ENCODE measurements at places on chromosomes 2 and 18. TPM values are rescaled to one million over a fixed set of nuclear protein-coding genes. Genes with fewer than 3 reads are reported as not detected.
A peak's percentile ranks its signal among the peaks of the same experiment; 100 is the strongest.

The NEURL3 gene
- 6.1 TPM for total RNA-seq

The POTEI gene
- total RNA-seq: 0.98 TPM

The CABYR gene
- 5.9 TPM for total RNA-seq

The STAT4 gene
- total RNA-seq: 5.9 TPM

The AKAIN1 gene
- not detected for total RNA-seq

The TMEM198 gene
- total RNA-seq: 1.9 TPM

The SERPINB13 gene
- total RNA-seq: not detected

The ZSWIM2 gene
- not detected for total RNA-seq

- H3K4me1 ChIP-seq: no peaks in the 10 kb centered on the region
- DNase-seq: no peak
- peaks cover 8% of the 10 kb centered on the region for H3K36me3 ChIP-seq
- no peak overlapping the region for H3K27ac ChIP-seq
Observed at GRCh38 chr2:189379287-189379630, 62.0 kb upstream of the WDR75 start.

- no peaks in the 10 kb centered on the region for H3K36me3 ChIP-seq
- no peaks in the 10 kb centered on the region for H3K27me3 ChIP-seq
- no peaks in the 10 kb centered on the region for H3K4me1 ChIP-seq
- H3K27ac ChIP-seq: no peak overlapping the region
Observed at GRCh38 chr2:194483041-194483440, 1174.0 kb upstream of the SLC39A10 start.

DNA sequence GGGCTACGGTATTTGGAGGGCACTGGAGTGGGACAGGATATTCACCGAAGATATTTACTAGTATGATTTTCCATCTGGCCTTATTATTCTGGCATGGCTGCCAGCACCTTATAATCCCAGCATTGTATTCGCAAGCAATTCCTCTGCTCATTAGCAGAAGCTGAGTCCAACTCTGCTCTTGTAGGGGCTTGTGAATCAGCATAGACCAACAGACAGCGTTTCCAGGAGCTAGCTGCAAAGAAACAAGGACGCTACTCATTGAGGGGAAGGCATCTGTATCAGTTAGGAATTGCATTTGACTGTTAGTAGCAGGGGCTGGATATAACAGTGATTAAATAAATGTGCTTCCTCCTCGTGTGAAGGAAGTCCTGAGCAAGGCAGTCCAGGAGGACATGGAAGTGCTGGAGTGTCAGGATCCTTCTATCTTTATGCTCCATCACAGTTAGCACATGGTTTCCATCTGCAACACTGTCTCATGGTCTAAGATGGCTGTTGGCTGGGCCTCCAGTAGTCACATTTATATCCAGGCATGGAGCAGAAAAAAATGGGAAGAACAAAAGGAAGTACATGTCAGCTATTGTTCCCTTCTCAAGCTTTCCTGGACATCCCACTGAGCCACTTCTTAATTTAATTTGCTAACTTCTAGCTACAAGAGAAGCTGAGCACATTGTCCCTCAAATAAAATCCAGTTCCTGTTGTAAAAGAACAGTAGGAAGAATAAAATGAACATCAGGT lies 214.1 kb downstream of the C1D start:
- H3K27ac ChIP-seq: peak overlapping the region; percentile 15
- no peak overlapping the region for H3K4me3 ChIP-seq
- no peak for DNase-seq
- no peaks in the 10 kb centered on the region for H3K4me1 ChIP-seq
- H3K36me3 ChIP-seq: no peaks in the 10 kb centered on the region

DNA sequence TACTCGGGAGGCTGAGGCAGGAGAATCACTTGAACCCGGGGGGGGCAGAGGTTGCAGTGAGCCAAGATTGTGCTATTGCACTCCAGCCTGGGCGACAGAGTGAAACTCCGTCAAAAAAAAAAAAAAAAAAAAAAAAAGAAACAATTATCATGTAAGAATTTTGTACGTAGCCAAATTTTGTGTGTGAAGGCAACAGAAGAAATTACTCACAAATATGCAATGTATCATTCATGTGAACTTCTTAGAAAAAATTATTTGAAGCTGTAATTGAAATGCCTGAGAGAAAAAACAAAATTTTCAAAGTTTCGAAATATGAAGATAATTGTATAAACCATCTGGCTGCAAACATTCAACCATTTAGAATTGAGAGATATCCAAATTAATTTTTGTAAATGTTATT lies 204.8 kb upstream of the PARD3B start:
- H3K27me3 ChIP-seq: no peaks in the 10 kb centered on the region
- H3K27ac ChIP-seq: no peak overlapping the region
- DNase-seq: no peak
- H3K4me1 ChIP-seq: no peaks in the 10 kb centered on the region
- H3K36me3 ChIP-seq: no peaks in the 10 kb centered on the region
- H3K4me3 ChIP-seq: no peak overlapping the region

- H3K36me3 ChIP-seq: no peaks in the 10 kb centered on the region
Observed at GRCh38 chr2:152016181-152017120, 82.4 kb downstream of the CACNB4 start.

- no peaks in the 10 kb centered on the region for H3K4me1 ChIP-seq
- no peaks in the 10 kb centered on the region for H3K36me3 ChIP-seq
- H3K4me3 ChIP-seq: no peak overlapping the region
- DNase-seq: no peak
- H3K27ac ChIP-seq: no peak overlapping the region
Observed at GRCh38 chr2:104599787-104600510, 254.0 kb upstream of the POU3F3 start.

DNA sequence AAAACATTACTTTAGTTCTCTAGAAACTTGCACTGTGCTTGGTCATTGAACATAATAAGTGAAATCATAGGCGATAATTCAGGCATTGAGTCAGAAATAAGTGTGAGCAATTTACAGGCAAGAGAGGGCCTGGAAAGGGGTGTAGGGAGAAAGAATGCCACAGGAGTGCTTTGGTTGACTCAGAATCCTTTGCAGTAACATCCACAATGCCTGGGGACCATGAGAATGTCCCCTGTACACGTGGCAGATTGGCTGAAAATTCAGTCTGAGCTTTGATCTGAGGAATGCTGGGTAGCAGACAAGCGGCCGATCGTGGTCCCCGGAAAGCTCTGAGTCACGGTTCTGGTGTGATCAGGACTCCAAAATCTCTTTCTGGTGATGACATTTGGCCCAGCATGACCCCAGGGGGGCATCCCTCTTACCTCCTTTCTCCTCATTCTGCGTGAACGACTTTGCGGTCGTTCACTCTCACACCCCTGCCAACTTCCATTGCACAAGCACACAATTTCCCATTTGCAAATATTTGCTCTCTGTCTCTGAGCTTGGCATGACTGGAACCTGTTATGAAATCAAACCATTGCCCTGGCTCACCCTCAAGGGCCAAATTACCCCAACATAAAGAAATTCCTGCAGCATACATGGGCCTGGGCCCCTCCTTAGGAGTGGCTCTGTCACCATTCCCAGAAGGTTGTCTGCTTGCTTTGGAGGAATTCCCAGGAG lies 305.0 kb upstream of the EPAS1 start:
- H3K4me1 ChIP-seq: peaks cover 11% of the 10 kb centered on the region
- no peak overlapping the region for H3K4me3 ChIP-seq
- peak; percentile 77 for DNase-seq
- no peaks in the 10 kb centered on the region for H3K36me3 ChIP-seq
- H3K27me3 ChIP-seq: no peaks in the 10 kb centered on the region

GRCh38 chr18:1658908-1659566 lies 754.4 kb downstream of the ADCYAP1 start:
- H3K36me3 ChIP-seq: no peaks in the 10 kb centered on the region
- no peaks in the 10 kb centered on the region for H3K4me1 ChIP-seq
- H3K27ac ChIP-seq: no peak overlapping the region
- H3K27me3 ChIP-seq: no peaks in the 10 kb centered on the region

DNA sequence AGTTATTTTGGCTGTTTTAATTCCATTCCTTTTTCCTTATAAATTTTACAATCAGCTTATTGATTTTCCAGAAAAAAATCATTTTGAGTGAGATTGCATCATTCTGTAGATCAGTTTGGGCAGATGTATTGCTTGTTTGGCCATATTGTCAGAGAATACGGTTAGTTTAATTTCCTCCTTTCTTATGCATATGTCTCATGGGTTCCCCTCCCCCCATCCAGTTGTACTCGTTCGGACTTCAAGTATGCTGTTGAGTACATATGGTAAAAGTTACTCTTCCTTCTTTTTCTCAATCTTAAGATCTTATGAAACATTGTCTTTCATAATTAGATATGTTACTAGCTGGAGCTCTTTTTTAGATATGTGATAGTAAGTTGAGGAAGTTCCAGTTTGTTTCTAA lies 131.2 kb upstream of the TTC27 start:
- no peaks in the 10 kb centered on the region for H3K36me3 ChIP-seq
- H3K4me1 ChIP-seq: no peaks in the 10 kb centered on the region
- no peak overlapping the region for H3K4me3 ChIP-seq
- H3K27me3 ChIP-seq: no peaks in the 10 kb centered on the region
- no peak for DNase-seq
- no peak overlapping the region for H3K27ac ChIP-seq

DNA sequence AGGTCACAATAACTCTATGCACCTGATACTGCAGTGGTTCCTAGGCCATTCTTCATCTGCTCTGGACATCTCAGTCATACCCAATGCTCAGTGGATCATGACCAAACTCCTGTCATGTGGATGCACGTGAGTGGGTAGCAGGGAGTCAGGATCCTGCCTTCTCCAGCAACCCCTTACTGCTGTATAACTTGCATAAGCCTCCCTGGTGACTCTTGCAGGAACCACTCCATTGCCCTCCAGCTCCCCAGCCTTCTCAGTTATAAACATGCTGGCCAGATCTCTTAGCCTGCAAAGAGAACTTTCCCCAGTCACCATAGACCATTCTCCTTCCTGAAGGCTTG lies 98.6 kb upstream of the ZNF397 start:
- H3K4me1 ChIP-seq: no peaks in the 10 kb centered on the region
- no peaks in the 10 kb centered on the region for H3K27me3 ChIP-seq
- no peak overlapping the region for H3K27ac ChIP-seq
- H3K4me3 ChIP-seq: no peak overlapping the region
